NCI-H187 (cell line): ENCODE measurements at places on chromosomes 7 and 10.

- no peak for DNase-seq
Measured at GRCh38 chr7:73520673-73521635, 1.1 kb downstream of the BAZ1B start.

- DNase-seq, result no peak
Measured at GRCh38 chr10:130398090-130398994, 262.2 kb downstream of the GLRX3 start.

- no peak for DNase-seq
Measured at GRCh38 chr7:95817866-95818640, 45.7 kb downstream of the DYNC1I1 start.

DNA sequence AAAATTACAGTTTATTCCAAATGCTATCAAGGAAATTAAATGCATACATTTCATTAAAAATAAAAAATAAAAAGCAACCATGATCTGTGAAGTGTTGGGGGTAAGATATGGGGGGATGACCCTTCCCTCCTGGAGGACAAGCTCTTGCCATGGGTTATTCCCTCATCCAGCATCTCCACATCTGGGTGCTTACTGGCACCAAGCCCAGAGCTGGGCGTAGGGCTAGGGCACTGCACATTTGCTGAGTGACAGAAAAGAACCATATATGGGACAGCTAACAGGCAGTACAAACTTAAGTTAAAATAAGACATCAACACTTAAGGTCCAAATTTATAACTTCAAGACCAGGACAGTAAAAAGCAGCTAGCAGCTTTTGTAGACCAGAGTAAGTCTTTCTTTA lies 10.2 kb downstream of the CCDC6 start:
- DNase-seq, result no peak

DNA sequence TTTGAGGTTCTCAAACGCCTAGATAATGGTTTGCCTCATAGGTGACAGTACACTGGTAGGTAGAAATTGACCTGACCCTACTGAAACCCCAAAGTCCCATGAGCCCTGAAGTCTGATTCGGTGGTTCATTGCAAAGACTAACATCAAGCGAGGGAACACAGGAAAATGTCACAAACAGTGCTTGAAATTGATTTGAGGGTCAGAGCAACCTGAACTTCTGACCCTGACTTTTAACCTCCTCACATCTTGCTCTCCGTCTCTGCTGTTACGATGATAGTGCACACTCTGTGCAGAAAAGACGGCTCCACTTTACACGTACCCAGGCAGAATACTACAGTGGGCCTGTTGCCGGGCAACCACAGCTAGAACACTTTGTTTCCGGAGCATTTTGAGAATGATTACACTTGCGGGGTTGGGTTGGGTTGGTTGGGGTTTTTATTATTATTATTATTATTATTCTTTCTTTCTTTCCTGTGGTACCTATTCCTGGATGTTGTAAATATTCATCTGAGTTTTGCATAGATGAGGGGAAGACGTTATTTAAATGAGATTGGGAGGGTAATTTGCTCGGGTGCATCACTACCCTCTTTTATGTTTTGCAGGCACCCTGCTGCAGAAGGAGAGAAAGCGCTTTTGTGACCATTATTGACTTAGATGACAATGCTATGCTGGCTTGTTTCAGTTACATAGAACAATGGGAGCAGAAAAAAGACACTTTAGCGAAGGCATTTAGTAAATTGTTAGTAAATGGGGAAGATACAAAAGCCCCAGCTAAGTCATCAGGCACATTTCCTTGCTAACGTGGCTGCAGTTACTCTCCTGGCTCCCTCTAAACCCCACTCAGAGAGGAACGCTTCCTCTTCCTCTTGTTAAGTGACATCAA lies 438.1 kb upstream of the NRP1 start:
- no peak for DNase-seq

DNA sequence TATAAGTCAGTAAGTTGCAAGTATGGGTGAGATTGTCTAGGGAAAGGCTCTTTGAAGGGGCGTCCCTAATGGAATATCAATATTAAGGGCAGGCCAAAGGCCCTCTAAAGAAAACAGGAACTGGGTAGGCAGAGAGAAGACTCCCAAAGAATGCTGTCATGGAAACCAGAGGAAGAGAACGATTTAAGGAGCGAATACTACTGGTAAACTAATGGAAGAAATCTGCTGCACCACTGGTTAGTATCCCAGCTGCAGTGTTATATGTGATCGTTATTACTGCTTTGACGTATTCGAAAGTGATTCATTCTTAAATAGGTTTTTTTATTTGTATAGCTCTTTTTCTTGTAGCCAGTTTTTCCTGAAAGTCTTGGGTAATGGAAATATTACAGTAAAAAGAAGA lies 1.3 kb downstream of the CASP2 start:
- no peak for DNase-seq

DNA sequence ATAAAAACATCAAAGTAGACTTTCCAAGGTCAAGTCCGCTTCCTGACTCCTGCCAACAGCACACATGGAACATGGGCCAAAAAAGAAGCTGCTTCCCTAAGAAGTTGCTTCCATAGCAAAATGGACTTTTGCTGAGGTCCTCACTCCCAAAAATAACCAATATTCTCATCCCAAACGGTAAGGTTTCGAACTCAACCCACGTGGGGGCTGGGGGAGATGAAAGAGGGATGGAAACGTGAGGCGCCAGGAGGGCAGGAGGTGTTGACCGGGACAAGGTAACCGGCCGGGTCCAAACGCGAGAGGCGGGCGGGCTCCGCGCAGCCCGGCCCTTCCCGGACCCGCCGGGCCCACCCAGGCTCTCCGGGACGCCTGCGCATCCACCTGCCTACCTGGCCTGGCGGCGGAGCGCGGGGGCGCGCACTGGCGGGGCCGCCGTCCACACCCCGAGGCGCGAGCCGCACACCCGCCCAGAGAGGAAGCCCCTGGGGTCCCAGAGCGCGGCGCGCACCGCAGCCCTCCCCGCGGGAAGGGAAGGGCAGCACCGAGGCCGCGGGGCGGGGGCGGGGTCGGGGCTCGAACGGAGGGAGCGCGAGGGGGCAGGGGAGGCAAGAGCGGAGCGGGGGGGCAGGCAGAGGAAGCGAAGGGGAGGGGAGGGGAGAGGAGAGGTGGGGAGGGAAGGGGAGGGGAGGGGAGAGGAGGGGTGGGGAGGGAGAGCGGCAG lies 742 bp downstream of the LMBR1 start:
- no peak for DNase-seq

DNA sequence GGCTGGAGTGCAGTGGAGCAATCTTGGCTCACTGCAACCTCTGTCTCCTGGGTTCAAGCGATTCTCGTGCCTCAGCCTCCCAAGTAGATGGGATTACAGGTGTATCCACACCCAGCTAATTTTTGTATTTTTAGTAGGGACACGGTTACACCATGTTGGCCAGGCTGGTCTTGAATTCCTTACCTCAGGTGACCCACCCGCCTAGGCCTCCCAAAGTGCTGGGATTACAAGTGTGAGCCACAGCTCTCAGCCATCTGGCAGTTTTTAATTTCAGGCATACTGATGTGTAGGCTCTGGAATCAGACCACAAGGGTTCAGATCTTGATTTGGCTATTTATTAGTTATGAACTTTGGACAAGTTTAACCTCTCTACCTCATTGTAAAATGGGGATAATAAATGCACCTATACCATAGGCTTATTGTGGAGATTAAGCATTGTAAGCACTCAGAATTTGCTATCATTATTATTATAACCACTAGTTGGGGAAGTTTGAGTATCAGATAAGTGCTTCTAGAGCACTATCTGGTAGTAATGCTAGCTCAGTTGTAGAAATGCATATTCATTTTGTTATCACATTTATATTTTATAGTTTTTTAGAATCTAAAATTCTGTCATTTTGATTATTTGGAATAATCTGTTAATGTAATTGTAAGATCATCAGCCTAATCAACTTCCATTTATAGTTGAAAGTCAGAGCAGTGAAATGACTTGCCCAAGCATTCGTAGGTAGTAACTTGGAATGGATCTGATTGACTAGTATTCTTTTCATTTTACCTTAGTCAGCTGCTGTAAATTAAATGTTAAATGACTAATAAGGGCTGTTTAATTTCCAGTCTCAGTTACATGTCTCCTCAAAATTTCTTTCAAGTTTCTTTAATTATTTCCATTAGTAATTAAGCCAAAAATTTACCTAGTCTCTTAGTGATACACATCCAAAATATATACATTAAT lies 22.5 kb downstream of the KMT2E start:
- no peak for DNase-seq

GRCh38 chr7:151023232-151023631 lies 1.1 kb downstream of the ATG9B start:
- DNase-seq, result no peak

GRCh38 chr7:45171946-45172345 lies 14.4 kb downstream of the RAMP3 start:
- DNase-seq, result no peak

GRCh38 chr7:148473703-148474480 lies 116.7 kb upstream of the C7orf33 start:
- no peak for DNase-seq

GRCh38 chr10:114719311-114719710 lies 61.2 kb upstream of the ABLIM1 start:
- DNase-seq, result peak; percentile 19

DNA sequence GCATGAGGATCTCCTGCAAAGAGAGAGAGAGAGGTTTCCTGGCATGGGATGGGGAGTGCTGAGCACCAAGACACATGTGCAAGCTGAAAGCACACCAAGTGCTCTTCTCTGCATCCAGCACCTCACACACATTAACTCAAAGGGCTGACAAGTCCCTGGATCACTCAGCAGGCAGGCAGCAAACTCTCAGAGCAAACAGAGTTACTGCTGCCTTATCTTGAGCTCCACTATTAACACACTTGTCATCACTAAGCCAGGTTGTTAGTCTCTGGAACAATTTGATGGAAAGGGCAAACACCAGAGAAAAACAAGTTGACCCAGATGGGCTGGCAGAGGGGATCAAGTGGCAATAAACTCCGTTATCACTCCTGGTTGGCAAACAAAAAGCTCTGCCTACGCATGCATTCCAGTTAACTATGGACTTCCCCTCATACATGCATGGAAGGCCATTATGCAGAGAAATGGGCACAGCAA lies 349.9 kb downstream of the KCNMA1 start:
- DNase-seq, result peak; percentile 17

DNA sequence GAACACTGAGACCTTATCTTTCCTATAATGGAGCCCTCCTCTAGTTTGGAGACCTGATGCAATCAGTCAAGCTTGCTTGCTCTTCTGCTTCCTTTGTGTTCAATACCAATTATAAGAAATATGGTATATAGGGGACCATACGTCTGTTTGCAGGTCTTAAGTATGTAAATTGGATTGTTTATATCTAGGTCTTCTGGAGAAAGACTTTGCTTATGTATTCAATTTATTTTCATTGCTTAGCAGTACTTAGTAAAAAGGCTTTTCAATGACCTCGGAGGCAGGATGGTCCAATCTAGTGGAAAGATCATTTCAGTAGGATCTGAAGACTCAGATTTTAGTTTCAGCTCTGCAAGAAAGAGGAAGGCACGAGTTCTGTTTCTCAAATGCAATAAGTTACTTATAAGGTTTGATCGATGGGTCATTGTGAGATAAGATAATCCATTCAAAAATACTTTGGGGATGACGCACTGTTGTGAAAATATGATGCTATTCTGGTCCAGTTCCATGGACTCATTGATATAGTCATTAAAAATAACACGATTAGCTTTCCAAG lies 571.6 kb downstream of the SH2D4B start:
- DNase-seq, result no peak

DNA sequence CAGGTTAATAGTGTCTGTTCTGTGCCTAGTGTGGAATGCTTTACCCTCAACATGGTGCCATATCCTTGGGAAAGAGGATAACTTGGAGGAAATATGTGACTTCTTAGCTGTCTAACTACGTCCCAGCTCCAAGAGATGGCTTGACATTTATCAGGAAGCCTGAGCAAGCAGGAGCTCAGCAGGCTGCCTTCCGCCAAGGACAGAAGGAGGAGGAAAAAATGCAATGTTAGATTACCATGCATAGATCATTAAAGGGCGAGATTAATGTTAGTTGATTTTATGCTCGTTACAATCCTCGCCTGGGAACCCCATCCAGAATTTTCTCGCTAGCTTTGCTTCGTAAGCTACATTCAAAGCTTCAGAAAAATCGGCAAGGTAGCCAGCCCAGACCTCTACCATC lies 97.8 kb downstream of the GFRA1 start:
- no peak for DNase-seq

GRCh38 chr10:79001082-79001885 lies 67.5 kb upstream of the ZMIZ1 start:
- no peak for DNase-seq

DNA sequence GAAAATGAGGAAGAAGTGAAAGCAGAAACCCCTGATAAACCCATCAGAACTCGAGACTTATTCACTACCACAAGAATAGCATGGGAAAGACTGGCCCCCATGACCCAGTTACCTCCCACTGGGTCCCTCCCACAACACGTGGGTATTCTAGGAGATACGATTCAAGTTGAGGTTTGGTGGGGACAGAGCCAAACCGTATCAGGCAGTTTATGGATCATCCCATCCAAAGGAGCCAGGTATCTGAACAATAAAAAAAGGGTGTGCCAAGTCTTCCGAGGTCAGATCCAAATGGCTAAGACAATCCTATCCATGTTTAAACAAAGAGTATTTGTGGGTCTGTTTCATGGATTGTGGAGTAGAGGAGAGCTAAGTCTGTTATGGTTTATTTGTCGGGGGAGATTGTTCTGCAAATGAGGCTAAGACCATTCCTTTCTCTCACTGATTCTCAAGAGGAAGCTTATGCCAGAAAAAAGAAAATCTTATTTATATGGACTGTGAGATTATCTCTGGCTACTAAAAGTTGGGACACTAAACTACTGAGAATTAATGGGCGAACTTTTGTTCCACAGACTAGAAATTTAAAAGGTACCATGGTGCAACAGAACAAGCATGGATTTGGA lies 203.7 kb downstream of the IPMK start:
- no peak for DNase-seq

DNA sequence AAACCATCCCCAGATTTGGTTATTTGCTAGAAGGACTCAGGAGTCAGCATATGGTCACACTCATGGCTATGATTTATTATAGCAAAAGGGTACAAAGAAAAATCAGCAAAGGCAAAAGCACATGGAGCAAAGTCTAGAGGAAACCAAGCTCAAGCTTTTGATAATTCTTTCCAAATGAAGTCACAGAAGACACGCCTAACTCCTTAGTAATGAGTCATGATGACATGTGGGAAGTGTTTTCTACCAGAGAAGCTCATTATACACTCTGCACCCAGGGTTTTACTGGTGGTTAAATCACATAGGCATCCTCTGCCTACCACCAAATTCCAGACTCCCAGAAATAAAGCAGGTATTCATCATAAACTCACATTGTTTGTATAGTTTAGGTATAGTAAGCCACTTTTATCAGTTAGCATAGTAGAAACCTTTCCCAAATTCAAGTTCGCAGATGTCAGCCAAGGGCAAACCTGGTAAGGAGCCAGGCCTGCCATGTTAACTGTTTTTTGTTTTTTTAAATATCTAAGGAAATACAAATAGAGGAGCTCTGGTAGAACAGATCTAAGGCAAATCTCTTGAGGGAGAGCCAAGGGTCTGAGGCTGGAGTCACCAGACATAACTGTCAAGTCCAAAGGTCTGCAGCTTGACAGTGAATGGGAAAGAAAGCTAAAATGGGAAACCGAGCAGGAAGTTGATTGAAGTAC lies 15.4 kb upstream of the HIBADH start:
- no peak for DNase-seq
